ENCODE measurements at places on chromosomes 4 and X.

- DNase-seq: no peak
These were observed 118.0 kb upstream of the PPARGC1A start for GRCh38 chr4:24007860-24008261.

DNA sequence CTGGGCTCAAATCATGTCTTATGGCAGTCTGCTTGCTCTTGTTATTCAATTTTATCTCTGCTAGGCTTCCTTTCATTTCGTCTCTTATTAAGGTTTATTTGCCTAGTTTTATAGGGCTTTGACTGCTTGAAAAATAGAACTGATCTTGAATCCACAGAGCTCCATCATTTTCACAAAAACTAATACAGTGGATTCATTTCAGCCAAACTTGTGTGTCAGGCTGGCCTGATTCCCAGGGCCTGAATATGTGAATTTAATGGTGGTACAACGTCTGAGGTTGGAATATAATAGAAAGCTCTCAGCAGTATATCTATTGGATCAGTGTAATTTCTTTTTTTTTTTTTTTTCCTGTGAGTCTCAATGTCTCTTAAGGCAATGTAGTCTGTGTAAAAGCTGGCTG is 123.3 kb downstream of the POU4F2 start:
- DNase-seq: no peak

DNA sequence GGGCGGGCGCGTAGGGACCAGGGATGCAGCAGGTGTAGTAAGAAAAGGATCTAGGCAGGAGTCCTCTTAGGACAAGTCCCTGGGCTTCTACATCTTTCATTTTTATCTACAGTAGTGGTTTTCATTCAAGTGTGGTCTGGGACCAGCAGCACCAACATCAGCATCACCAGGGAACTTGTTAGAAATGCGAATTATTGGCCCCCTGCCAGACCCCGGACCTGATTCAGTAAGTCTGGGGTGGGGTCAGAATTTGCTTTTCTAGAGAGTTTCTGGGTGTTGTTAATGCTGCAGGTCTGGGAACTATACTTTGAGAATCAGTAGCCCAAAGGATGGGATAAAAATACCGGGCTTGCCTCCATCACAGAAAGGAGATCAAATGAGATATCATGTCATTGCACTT is 1.3 kb upstream of the PCYT1B start:
- DNase-seq: no peak

GRCh38 chr4:37370052-37370451 is 125.5 kb downstream of the NWD2 start:
- no peak for DNase-seq

GRCh38 chr4:154585369-154586018 is 5.0 kb downstream of the FGA start:
- no peak for DNase-seq

DNA sequence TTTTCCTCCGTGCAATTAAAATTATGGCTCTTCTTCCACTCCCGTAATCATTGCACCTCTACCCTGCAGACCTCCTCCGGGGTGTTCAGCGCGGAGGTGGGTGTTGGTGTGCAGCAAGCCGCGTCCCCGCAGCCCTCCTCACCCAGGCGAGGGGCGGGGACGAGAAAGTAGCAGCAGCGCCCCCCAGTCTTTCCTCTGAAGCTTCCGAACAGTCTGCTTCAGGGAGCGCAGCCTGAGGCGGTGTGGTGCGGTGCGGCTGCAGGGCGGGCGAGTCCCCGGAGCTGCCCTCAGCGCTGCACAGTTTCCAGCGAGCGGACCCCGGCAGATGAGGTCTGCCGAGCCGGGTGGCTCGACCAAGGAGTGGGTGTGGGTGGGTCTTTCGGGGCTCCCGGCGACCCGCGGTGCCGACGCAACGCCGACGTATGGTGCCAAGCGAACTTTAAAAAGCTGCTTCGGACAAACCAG is at the start of gene FRAS1:
TSS of gene FRAS1 (plus strand) at position 189 of the 465 bp plus-strand sequence. CDS start 687 bp downstream, outside the sequence.
- no peak for DNase-seq

Measured in GM04504 (cell line).